ENCODE measurements at places on chromosomes 1 and 21.

GRCh38 chr1:19121192-19121591, 88.9 kb downstream of the UBR4 start:
- DNase-seq: no peak

DNA sequence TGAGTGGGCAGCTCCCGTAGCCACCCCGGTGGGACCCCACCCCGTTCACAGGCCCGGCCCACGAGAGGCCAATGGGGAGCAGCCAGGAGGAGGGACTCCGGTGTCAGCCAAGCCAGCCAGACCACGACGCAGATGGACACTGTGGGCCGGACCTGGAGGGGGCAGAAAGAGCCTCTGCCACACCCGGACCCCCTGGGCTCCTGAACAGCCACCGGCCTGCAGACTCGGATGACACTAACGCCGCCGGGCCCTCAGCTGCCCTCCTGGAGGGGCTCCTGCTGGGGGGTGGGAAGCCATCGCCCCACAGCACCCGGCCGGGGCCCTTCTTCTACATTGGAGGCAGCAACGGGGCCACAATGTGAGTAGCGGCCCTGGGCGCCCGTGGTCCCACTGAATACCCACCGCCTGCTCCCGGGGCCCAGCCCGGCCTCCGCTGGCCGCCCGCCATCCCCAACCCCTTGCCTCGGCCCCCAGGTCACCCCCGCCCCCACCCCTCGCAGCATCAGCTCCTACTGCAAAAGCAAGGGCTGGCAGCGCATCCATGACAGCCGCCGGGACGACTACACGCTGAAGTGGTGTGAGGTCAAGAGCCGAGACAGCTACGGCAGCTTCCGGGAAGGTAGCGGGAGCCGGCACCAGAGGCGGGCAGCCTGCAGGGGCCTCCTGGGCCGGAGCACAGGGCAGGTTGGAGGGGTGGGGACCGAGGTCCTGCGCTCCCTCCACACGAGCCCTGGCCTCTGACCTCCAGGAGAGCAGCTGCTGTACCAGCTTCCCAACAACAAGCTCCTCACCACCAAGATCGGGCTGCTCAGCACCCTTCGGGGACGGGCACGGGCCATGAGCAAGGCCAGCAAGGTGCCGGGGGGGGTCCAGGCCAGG, 6.5 kb downstream of the TTLL10 start:
- no peak for DNase-seq

DNA sequence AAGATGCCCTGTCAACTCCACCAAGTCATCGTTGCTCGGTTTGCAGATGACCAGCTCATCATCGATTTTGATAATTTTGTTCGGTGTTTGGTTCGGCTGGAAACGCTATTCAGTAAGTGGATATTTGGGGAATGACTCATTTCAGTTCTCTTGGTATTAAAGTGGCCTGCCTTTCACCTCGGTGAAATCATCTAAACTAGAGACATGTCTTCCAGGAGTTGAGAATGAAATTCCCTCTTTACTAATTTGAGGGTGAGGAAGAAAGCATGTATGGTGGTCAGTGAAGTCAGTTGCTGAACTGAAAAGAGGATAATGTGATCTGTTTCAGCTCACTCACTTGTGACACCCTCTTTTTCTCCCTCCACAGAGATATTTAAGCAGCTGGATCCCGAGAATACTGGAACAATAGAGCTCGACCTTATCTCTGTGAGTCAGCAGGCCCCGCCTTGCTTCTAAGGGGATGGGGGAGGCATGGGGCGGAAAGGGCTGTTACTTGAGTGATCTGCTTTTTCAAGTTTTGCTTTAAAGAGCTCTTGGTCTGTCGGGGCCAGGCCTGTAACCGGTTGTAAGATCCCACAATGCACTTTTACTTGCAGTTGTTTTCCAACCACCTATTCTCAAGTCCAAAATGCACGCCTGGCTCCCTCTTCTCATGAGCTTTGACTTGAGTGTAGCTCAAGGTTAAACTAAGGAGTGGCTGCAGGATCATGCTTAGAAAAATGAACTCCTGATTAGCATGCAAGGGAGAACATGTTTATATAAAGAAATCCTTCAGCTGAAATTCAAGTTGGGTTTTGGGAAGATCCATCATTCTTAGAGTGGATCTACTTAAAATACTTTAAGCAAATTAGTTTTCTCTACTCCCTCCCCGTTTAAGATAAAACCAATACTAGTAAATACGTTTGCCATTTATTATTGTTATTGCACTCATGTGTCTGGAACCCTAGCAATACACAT, 59.8 kb downstream of the CAPN2 start:
- DNase-seq: no peak

DNA sequence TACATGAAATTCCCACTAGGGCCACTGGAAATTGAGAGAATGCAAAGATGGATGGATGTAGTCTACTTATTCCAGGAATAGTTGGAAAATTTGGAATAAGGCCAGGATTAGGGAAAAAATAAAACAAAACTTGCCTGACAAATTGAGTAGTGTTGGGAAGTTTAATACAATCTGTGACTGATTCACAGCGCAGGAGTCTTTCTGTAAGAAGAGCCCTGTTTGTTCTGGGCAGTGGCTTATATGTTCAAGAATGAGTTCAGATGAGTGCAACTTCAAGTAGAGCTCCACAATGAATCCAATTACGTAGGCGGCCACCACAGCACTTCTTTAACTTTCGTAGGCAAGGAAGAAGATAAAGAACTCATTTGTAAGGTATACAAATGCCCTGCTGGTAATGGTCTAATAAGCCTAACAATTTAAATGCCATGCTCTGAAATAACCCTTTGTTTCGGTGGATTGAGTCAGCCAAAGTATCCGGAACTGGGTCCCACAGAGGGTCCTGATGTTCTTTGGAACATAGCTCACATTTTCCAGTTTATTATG, 47.1 kb upstream of the KCNE1 start:
- no peak for DNase-seq

GRCh38 chr1:171683870-171684269, 31.4 kb upstream of the MYOC start:
- no peak for DNase-seq

DNA sequence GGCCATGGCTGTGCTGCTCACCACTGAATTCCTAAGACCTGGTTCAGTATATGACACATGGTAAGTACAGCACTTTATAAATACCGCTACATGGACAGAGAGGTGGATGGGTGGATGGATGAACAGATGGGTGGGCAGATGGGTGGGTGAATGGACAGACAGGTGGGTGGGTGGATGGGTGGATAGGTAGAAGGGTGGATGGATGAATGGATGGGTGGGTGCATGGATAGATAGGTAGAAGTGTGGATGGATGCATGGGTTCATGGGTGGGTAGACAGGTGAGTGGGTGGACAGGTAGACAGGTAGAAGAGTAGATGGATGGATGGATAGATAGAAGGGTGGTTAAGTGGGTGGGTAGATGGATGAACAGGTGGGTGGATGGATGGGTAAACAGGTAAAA, 54.8 kb downstream of the TMCO4 start:
- no peak for DNase-seq

DNA sequence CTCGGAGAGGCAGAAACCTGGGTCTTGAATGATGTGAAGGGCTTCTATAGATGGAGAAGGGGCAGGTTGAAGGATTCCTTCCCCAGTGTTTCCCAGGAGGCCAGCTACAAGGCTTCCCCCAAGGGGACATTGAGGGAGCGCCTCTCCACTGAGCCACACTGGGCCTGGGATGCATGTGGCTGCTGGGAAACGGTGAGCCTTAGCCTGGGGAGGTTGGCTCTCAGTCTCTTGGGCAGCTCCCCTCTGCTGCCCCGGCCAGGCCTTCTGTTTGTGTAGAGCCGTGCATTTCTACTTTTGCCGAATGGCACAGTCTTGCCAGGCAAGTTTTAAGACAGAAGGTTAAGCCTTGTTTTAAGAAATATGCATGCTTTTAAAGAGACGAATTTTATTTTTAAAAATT, 254.4 kb upstream of the POU3F1 start:
- DNase-seq: no peak

DNA sequence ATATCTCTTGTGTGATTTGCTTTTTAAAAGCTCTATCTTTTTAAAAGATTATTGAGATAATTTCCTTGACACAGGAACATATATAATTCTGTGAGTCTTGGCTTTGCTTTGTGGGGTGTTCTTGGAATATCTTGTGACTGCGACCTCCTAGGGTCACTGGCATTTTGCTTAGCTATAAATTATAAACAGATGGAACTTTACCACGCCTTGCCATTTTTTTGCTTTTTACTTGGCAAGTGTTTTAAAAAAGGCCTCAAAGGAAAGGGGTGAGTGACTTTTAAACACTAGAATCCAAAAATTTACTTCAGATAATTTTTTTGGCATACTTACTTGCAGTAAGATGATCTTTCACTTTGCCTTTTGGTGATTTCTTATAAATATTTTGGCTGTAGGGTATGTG, 43.6 kb downstream of the ALG6 start:
- DNase-seq: no peak

GRCh38 chr1:79293611-79294010, 287.1 kb upstream of the ADGRL4 start:
- DNase-seq: no peak

DNA sequence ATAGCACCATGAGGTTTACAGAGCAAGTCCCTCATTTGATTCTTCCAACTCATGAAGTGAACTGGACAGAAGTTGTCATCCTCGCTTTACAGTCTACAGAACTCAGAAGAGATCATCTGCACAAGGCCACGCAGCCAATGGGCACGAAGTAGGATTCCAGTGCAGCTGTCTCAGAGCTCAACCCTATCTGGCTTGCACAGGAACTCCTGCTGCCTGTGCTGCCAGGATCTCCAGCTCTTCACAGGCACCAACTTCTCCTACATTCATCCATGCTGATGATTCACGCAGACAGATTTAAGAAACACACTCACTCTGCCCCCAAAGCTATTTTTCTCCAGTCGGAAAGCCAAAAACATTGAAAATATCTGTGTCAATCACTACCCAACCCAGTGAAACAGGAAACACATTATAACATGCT, 157.0 kb downstream of the RERE start:
- no peak for DNase-seq

DNA sequence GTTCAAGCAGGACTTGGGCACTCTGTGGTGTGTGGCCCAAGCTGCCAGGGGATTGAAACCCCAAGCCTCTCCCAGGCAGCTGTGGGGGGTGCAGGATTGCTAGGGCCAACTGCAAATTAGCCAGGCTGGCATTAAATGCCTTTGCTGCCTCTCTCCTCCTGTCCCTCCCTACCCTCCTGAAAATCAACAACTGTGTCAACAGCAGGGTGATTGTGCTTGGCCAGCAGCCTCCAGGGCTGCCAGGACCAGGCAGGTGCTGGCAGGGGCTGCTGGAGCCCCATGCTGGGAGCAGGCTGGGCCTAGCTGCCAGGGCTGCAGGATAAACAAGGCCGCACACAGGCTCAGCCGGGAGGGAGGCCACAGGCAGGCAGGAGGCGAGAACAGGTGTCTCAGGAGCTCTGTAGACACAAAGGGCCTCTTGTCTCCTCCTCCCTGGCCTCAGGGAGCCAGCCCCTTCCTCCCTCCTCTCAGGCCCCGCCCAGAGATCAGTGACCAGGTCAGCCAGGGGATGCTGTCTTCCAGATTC, 11.4 kb downstream of the SOX13 start:
- no peak for DNase-seq

DNA sequence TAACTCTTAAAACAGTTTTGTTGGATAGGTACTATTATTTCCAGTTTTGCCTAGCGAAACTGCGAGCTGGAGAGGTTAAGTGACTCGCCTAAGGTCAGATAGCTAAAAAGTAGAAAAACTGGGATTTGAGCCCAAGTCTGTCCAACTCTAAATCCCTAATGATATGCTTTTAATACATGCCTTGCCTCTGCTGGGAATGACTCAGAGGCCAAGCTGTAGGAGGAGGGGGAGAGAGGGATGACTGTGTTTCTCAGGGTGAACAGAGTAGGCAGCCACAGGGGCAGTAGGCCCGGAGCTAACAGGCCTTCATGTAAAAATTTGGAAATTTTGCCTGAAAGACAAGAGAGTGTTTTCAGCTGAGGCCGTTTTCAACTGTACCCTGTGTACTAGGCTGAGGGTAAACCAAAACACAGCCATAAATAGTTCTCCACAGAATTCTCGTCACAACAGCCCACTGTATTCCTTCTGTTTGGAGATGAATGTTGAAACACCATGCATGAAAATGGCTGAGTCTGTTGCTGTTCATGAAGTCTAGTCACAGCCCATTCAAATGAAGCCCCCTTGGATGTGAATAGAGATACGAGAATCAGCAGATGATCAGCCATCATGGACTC, 107.5 kb upstream of the HOOK1 start:
- DNase-seq: no peak

GRCh38 chr1:193019442-193020026, 39.6 kb downstream of the UCHL5 start:
- DNase-seq: peak; percentile 57

GRCh38 chr1:115640384-115640783, 1.4 kb upstream of the VANGL1 start:
- no peak for DNase-seq
